ENCODE measurements at places on chromosomes 6 and 20. TPM values are rescaled to one million over a fixed set of nuclear protein-coding genes. Genes with fewer than 3 reads are reported as not detected.

DNA sequence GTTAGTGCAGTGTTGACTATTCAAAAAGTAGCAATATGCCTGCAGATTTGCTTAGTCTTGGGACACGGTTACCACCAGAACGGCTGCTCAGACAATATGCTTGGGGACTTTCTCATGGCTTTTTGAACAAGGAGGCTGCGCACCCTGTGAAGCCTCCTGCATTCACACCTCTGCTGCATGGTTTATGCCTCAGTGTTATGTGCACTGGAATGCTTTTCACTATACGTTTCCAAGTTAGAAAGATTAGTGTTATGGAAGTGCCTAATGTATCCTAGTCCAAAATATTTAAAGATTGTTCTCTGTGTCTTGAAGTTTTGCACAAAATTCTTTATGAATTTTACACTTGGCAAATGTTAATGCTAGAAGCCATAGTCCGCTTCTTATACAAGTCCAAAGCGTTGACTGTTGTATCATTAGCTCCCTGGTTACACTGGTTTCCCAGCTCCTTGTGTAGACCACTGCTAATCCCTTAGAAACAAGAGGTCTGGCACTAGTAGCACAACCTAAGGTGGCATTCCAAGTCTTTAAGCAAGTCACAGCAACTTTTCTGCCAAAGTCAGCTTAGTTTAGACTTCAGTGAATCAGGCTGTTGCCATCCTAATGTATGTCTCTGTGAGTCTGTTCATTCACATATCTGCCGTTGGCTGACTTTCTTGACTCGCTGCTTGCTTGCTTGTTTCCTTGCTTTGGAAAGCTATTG is 26.3 kb upstream of the SLC22A1 start:
- DNase-seq, result no peak

DNA sequence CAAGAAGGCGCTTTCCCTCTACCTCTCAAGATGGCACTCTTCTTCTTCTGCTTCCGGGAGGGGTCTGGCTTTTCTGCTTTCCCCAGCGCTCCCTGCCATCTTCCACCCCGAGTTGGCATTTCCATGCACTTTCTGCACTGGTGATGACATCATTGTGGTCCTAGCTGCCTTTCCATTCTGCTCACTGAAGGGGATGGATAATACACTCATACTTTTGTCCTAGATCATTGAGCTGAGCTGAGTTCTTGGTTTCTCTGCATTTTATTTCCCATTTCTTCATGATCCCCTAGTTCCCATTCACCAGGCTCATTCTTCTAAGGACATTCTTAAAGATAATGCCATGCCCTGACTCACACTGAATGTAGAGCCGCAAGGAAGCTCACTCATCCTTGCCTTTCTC is 96.7 kb downstream of the EDN1 start:
- no peak for DNase-seq

Gene LY6G6F
- total RNA-seq, result not detected

Gene HLA-DRB5
- 3.7 TPM for total RNA-seq

Gene TINAG
- not detected for total RNA-seq

DNA sequence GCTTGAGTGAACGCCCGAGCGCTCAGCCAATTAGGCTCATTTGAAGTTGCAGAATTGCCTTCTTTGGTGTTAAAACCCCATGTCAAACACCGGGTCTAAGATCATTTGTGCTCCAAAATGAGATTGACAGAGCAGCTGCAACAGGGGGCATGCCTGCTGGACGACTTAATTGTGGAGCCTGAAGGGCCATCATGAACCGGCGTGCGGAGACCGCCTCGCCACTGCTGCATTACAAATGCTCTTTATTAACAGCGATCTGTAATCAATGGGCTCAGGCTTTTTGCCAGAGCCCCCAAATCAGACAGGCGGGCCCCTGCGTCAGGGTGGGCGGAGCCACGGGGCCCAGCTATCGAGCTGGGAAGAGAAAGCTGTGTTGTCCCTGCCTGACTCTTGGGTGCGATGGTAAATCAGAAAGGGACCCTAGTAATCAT is 183.2 kb downstream of the SIM1 start:
- DNase-seq, result no peak

- DNase-seq, result no peak
These were observed 4.9 kb upstream of the TBX18 start for GRCh38 chr6:84769306-84769705.

Gene PDYN
- total RNA-seq, result not detected

DNA sequence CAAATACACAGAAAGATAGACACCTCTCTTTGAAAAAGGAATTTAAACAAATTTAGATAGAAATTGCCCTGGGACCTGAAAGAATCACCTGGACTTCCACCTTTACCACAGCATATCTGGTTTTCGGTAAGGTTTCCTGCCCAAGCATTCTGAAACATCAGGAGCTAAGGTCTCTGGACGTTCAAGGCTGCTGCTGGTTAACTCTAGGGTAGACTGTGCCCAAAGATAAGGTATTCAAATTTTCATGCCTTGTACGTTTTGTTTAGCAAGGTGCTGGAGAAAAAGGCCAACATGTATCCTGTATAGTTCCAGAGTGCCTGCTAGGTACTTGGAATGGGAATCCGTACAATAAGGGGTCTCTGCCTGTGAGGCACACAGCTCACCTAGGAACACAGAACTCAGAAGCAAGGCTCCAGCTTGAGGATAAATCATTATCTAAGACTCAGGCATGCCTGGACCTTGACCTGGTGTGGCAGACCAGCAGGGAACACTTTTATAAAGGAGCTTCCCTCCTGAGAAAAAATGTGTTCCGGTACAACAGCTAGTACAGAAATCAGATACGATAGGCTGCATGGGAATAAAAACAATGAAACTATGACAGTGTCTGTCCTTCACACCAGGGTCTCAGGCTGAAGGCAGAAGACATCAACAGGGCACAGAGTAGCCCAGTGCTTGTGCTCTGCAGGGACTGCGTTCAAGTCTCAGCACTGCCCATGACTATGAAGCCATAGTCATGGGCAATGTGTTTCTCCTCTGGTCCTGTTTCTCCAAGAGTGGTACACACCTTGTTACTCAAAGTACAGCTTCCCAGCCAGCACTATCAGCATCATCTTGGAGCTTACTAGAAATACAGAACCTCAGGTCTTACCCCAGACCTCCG is 70.4 kb downstream of the METTL24 start:
- DNase-seq, result no peak

DNA sequence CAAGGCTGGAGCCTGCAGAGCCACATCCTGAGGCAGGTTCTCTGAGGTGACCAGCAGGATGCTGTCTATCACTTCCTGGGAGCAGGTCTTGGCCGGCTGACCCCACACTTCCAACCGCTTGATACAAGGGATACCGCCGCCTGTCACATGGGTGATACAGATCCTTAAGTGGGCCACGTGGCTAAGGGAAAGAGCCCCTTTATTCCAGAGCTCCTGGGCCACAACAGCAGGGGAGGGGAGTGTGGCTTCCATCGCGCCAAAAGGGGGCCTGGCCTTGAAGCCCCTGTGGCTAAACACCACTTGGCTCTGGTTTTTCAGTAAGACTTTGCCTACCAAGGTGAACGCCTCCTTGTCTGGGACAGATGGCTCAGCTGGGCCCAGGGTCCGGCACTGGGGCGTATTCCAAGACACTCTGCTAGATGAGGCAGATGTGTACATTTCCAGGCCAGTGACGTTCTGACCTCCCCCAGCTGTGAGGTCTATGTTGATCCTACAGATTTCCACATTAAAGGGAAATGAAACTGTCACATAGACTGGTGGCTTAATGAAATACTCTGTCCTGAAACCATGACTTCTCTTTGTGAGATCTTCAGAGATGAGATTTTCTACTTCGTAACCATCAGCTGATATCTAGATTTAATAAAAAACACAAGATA is 37.6 kb upstream of the AVP start:
- no peak for DNase-seq

DNA sequence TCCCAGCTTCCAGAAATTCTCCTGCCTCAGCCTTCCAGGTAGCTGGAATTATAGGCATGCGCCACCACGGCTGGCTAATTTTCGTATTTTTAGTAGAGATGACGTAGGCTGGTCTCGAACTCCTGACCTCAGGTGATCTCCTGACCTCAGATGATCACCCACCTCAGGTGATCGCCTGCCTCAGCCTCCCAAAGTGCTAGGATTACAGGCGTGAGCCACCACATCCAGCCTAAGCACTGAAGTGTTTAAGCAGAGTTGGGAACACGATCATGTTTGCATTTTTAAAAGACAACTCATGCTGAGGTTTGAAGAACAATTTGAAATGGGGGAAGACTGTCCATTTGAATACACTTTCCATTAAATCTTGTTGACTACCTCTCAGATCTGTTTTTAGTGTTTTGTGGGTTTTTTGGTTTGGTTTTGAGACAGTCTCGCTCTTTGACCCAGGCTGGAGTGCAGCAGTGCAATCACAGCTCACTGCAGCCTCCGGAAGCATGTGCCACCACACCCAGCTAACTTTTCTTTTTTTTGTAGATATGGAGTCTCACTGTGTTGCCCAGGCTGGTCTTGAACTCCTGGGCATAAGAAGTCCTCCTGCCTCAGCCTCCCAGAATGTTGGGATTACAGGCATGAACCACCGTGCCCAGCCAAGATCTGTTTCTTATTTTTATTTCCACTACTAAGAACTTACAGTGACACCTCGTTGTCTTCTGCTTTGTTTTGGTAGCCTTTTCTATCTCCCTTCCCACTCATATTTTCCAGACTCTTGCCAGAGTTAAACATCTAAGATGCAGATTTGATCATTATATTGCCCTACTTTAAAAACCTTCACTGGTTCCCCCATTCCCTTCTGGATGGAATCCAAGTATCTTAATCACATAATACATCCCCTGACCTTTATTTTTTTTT is 5.5 kb downstream of the CASP8AP2 start:
- DNase-seq, result no peak

- DNase-seq, result no peak
These were observed 1.0 kb upstream of the ECI2 start for GRCh38 chr6:4136354-4136831.

GRCh38 chr6:46453216-46453615 is 38.0 kb downstream of the RCAN2 start:
- no peak for DNase-seq

DNA sequence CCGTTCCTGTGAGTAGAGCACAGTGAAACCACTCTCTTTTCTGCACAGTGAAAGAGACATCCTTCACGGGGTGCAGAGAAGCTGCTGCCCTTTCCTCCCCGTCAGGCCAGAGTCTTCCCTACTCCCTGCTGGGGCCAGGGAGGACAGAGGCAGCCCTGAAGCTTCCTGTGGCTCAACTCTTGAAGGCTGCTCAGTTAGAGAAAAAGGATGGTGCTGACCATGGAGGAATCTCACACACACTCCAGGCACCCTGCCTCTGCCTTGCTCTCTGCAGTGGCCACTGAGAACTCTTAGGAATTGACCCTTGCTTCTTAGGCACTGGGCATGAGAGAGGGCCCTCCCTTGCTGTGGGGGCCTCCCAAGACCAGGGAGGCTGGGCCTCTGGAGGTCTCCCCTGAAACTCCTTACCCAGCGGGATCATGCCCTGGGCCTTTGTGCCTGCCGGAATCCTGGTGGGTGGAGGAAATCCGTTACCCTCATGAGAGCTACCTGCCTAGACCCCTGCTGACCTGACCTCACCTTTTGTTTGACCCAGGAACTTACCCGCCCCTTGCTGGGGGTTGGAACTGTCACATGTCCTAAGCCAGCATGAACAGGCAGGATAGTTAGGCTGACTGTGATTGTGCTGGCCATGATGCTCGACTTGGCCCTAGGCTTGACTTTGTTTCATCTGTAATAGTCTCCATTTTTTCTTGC is 65.0 kb upstream of the CD93 start:
- no peak for DNase-seq

- DNase-seq, result no peak
These were observed 27.8 kb upstream of the PKHD1 start for GRCh38 chr6:52115145-52115741.

DNA sequence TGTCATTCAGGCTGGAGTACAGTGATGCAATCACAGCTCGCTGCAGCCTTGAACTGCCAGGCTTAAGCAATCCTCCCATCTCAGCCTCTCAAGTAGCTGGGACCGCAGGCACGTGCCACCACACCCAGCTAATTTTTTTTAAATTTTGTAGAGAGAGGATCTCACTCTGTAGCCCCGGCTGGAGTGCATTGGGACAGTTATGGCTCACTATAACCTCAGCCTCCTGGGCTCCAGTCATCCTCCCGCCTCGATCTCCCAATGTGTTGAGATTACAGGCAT is 86.5 kb downstream of the SERAC1 start:
- peak; percentile 39 for DNase-seq

Gene HECA
- total RNA-seq, result 19.9 TPM

- DNase-seq, result no peak
These were observed 12.9 kb upstream of the C20orf144 start for GRCh38 chr20:33649201-33649681.

Gene TGM3
- total RNA-seq, result not detected

Gene OPN5
- not detected for total RNA-seq

- DNase-seq, result no peak
These were observed 104.1 kb downstream of the PSMB1 start for GRCh38 chr6:170448751-170449630.

DNA sequence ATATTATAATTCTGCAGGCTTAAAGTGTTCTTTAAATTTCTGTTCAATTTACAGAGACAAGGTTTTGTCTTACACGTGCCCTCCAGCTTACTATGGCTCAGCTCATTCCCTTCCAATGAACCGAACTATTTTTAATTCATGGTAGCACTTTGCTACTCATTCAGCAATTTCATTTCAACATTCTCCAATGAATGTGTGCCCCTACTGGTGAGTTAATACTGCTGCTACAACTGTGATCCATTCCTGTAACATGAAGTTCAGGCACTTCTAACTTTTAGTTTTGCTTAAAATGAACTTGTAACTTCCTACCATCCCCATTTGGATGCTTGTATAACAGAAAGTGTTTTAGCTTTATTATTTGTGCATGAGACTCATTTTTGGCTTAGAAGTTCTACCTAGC is 99.7 kb downstream of the F13A1 start:
- no peak for DNase-seq

DNA sequence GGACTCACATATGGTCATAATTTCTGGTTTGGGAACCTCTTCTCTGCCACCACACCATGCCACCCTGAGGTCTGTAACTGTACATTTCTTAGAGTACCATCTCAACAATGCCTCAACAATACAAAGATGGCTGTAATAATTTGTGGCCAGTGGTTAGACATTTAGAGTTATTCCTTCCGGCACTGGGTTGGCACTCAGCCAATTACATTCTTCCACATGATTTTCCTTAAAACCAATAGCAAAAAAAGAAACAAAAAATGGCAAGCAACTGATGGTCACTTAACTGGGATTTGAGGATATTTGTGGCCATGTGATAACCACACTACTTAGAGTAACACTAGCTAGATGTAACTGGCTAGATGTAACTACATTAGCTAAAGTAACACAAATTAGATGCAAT is 79.9 kb downstream of the SEL1L2 start:
- no peak for DNase-seq

Gene POM121L2
- total RNA-seq, result not detected

Gene HLA-DQA1
- 15.0 TPM for total RNA-seq

GRCh38 chr20:35088231-35089145 is 4.1 kb downstream of the TRPC4AP start:
- DNase-seq, result no peak

Measured in adrenal gland (tissue), 19 donors.